Activated CD4-positive, alpha-beta T cell treated with anti-CD3 and anti-CD28 coated beads for 1 hour (primary cell): ENCODE measurements at places on chromosomes 7 and 10.

DNA sequence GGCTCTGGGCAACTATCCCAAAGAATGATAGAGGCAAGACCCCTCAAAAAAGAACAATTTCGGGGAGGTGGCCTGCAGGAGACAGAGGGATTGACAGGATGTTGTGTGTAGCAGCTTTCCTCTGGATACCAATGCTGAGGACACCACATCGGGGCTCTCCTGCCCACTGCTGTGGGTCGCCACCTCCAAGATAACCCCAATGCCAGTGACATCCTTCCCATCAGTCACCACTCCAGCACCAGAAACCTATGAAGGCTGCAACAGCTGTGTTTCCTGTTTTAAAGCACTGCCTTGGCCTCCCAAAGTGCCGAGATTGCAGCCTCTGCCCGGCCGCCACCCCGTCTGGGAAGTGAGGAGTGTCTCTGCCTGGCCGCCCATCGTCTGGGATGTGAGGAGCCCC lies 17.6 kb downstream of the ARHGAP19 start:
- no peak for DNase-seq

DNA sequence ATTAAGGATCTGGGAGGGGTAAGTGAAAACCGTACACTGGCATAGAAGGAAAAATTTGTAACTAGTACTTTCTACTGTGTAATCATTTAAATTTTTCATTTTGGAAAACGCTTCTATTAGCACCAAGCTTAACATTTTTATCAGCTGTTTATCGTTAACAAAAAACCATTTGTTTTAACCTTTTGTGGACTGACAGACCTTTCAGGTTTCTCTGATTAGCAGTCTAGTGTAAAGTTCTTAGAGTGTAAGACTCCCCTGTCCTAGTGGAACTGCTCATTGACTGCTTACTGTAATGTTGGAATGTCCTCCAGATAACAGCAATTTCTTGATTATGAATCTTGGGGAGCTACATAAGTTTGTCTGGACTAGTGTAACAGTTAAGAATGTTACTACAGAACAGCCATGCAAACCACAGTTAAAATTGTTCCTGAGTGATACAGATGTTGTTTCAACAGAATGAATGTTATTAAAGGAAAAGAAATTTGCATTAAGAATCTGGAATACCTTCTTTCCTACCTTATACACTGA lies 2.0 kb downstream of the DBF4 start:
- DNase-seq, result no peak

DNA sequence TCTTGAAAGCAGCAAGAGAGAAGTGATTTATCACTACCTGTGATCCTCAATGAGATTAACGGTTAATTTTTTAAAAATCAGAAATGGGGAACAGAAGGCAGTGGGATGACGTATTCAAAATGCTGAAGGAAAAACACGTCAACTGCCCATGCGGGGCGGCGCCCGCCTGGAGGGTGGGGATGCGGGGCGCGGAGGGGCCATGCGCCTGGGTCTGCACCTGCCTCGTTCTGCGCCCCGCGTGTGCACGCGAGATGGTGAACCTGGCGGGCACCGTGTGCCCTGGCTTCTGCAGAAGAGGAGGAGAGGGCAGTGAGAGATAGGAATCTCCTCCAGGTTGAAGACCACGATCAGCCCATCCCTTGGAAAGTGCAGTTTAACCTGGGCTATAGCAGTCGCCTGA lies 79.3 kb upstream of the ZNF32 start:
- DNase-seq, result no peak

GRCh38 chr7:41239596-41239995 lies 463.3 kb downstream of the INHBA start:
- no peak for DNase-seq

DNA sequence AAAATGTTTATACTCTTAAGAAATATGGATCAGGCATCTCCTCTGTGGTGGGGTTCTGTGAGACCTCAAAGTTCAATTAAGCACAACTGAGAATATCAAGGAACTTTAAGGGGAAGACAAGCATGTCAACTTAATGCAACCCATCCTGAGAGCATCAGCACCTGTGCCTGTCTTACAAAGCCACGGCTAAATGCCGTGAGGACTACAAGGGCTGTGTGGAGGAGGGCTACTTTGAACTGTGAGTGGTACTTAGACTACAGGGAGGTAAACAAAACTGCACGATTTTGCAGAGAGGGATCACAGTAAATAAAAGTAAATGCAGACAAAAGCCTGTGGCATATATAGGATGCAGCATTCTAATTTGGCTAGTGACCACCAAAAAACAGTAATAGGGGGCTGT lies 139.1 kb downstream of the ATE1 start:
- no peak for DNase-seq

GRCh38 chr7:36396150-36396549 lies 6.5 kb downstream of the ANLN start:
- DNase-seq, result no peak

GRCh38 chr7:12028508-12028907 lies 182.6 kb upstream of the TMEM106B start:
- no peak for DNase-seq

DNA sequence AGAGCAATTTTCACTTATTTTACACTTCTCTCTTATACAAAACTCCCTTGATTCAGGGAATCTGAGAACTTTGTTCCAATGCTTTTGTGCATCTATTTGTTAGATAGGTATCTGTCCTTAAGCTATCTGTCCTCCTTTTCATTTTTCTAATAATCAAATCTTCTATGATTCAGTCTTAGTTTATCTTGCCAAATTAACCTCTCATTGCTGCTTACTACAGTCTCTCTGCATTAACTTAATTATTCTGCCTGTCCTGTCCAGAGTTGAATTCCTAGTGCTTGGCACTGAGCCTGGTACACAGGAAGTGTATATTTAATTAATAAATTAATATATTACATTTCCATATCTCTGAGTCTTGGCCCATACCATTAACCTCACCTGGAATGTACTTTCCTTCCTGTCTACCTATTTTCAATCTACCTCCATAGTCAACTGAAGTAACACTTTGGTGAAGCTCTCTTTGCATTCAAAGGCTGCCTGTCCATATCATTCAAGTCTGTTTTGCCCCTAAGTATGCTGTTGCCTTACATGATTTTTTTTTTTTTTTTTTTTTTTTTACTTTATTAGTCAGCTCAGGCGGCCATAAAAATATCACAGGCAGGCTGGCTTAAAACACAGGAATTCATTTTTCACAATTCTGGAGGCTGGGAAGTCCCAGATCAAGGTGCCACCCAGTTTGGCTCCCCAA lies 66.0 kb upstream of the CSTF2T start:
- DNase-seq, result no peak

GRCh38 chr10:79191951-79192676 lies 123.3 kb downstream of the ZMIZ1 start:
- DNase-seq, result no peak

GRCh38 chr10:118595064-118595420 lies 406 bp downstream of the PRLHR start:
- DNase-seq, result no peak

DNA sequence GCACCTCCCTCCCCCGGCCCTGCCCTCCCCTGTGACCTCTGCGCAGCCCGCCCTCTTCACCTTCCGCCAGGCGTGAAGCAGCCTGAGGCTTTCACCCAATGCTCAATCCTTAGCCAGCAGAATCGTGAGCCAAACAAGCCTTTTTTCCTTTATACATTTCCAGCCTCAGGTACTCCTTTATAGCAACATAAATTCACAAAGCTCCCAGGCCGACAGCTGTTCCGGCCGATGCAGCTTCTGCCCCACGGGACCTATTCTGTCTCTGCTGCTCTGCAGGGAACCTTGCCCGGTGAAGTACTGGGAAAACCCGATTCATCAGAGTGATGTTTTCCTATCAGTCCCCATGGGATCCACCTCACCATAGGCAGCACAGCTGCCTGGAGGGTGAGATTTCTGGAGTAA lies 87.4 kb downstream of the CHST15 start:
- no peak for DNase-seq

GRCh38 chr10:28619455-28619854 lies 57.9 kb upstream of the BAMBI start:
- no peak for DNase-seq
